NCI-H2171 (cell line): ENCODE measurements at places on chromosomes 6 and 20.
A peak's percentile ranks its signal among the peaks of the same experiment; 100 is the strongest.

GRCh38 chr20:1463971-1464570, 2.6 kb downstream of the NSFL1C start:
- DNase-seq = no peak

- no peak for DNase-seq
Measured at GRCh38 chr6:169933839-169934698, 182.6 kb downstream of the ERMARD start.

GRCh38 chr6:106872049-106872448, 102.5 kb downstream of the CD24 start:
- DNase-seq = no peak

- DNase-seq = no peak
Measured at GRCh38 chr6:156881687-156882629, 104.8 kb downstream of the ARID1B start.

- DNase-seq = no peak
Measured at GRCh38 chr6:82277686-82278085, 30.1 kb upstream of the IBTK start.

GRCh38 chr6:20548264-20548663, 14.0 kb downstream of the CDKAL1 start:
- DNase-seq = no peak

GRCh38 chr20:19758501-19759331, 658 bp downstream of the RIN2 start:
- peak; percentile 93 for DNase-seq

DNA sequence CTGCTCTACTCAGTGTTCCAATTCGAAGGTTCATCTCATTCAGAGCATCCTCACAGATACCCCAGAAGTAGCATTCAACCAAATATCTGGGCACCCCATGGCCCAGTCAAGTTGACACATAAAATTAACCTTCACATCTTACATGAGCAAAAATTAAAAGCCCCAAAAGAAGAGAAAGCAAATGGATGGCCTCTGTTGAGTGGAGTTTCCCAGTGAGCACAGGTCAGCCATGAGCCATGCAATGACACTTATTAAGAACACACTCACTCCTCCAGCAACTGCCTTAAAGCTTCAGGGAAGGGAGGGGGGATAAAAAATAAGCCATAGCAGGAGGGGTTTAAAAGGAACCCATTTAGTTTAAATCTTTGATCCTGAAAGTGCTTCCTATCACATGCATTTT, 14.6 kb upstream of the THBS2 start:
- no peak for DNase-seq

GRCh38 chr6:12613811-12614210, 102.8 kb upstream of the PHACTR1 start:
- DNase-seq = no peak

GRCh38 chr6:169638388-169638787, 63.4 kb downstream of the WDR27 start:
- no peak for DNase-seq

GRCh38 chr6:91449539-91449938, 862.7 kb upstream of the MAP3K7 start:
- DNase-seq = no peak

DNA sequence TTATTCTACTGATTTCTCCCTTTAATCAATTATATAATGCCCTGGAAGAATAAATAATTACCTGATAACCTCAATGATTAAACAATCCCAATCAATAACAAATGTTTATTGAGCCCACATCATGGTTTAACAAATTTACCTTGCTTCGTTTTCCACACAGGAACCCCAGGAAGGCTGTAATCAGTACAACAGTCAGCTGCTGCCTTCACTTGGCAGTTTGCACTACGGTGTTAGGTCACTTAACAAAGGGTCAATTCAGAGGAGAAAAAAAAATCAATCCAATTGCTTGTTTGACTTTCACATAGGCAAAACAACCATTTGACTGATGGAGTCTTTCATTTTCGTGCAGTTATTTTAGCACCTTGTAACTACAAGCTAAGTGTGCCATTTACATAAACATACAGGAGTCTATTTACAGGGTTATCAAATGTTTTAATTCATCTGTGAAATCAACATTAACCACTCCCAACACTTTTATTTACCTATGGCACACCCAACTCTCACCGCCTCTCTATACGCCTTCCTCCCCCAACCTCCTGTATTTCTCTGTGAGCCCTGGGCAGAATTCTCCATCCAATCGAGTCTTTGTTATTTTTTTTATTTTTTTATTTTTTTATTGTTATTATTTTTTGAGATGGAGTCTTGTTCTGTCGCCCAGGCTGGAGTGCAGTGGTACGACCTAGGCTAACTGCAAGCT, 140.4 kb upstream of the TAB2 start:
- DNase-seq = no peak

DNA sequence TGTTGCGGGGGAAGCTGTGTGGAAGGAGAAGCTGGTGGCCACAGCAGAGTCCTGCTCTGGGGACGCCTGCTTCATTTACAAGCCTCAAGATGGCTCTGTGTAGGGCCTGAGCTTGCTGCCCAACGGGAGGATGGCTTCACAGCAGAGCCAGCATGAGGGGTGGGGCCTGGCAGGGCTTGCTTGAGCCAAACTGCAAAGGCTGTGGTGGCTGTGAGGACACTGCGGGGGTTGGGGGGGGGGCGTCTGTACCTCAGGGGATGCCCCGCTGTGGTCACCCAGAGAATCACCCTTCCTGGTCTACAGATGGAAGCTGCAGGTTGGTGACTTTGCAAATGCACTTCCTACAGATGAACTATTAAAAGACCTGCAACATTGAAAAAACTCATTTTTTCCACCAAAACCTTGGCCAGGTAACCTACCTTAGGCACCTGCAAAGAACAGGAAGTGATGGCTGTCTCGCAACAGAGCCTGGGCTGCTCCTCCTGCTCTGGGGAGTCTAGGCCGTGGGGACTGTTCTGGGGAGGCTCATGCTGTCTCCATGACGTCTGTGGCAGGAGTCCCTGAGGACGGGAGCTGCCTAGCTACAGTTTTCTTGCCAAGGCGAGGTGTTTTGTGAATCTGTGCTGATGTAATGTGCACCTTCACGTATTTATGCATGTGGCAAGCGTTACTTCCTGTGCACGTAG, 7.3 kb downstream of the NPBWR2 start:
- peak; percentile 96 for DNase-seq

DNA sequence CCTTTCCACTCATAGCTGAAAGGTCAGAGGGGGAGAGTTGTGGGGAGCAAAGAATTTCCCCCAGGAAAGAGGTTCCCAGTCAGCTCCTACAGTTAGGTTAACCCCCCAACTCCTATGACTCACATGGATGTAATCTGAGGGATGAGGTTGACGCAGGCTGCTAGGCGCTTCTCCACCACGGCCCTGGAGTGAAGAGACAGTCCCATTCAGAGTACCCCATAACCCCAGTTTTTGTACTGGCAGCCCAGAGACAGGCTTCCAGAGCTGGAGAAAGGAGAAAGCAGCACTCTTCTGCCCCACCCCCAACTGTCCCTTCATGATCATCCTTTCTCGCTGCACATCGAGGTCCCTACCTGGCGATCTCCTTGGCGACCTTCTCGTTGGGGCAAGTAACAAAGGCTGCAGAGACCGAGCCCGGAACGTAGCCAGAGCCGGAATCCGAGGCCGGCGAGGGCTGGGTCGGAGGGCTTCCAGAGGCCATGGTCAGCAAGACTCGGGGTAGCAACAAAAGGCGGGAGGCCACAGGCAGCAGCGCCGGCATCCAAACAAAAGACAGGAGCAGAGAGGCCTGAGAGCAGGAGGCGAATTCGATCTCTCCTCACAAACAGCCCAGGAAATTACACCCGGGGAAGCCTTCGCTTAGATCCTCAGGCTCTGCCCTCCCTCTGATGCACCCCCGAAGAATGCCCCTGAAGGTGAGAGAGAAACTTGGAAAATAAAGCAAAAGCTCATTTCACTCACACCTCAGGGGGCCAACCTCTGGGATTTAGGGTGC, 592 bp downstream of the CUTA start:
- DNase-seq = no peak

- DNase-seq = peak; percentile 71
Measured at GRCh38 chr6:122735582-122735981, 43.9 kb upstream of the FABP7 start.

- no peak for DNase-seq
Measured at GRCh38 chr20:52441710-52442109, 250.1 kb upstream of the ZFP64 start.

GRCh38 chr6:121961619-121962125, 437.8 kb upstream of the HSF2 start:
- no peak for DNase-seq

GRCh38 chr20:34185766-34186620, 55.2 kb upstream of the ASIP start:
- no peak for DNase-seq
